ENCODE measurements at places on chromosomes 4 and X.

DNA sequence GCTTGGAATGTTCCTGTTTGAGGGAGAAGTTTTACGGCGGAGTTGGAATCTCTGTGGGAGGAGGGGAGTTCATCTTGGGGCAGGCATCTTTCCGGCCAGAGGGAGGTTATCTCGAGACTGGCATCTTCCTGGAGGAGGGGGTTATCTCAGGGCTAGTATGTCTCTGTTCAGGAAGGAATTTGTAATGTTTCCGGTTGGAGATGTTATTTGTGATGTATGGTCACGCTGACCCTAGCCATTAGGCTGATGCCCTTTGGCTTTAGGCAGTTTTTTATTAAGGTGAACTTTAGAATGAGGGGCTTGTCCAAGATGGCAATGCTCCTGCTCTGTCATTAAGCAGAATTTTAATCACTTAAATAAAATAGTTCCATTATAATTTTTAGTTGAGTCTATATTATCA is 449.7 kb downstream of the PCDH10 start:
- DNase-seq: no peak

- DNase-seq: no peak
These were observed 29.0 kb upstream of the BCLAF3 start for GRCh38 chrX:20019672-20020365.

DNA sequence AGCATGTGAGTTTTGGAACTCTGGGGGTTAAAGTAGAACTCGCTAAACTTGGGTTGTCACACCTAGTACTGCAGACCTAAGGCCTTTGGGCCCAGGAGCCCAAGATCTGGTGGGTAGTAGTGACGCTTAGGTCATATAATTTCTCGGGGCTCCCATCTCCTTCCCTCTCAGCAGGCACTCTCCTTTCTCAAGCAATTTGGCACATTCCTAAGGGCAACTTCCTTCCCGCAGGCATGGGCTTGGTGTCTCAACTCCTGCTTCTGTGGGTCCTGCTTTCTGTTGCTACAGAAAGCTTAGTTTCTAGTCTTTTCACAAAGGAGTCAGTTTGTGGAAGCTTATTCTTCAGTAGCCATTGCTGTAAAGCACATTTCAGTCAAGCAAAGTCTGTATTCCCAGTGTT is 10.4 kb upstream of the EDA start:
- DNase-seq: no peak

GRCh38 chr4:76279462-76279861 is 27.1 kb upstream of the STBD1 start:
- DNase-seq: no peak

GRCh38 chrX:30795981-30796958 is 92.8 kb downstream of the TAB3 start:
- DNase-seq: no peak

DNA sequence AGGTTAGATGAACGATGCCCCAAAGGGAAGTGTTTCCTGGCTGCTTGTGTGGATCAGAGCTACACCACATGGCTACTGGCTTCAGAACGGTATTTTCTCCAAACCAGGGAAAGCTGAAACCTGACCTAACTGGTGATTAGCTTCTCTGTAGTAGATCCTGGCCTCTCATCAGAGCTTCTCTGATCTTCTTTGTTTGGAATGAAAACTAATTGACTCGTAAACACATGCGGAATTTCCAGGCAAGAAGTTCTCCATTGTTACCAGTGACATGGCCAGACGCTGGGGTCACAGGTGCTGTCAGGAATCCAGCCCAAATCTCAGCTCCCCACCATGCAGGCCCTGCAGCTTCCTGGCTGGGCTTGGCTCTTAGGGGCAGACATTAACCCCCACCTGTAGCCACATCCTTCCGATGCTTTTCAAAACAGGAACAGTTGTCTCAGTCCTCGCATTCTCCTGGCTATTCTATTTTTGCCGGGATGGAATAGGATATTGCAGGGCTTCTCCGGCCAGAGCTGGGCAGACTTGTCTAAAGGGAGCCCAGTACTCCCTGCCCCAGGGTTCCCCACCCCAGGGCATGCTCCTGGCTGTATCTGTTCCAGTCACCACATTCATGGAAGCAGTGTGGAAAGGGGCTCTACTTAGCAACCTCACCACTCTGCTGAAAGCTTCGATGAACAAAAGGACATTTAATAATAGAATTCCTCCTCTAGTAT is 305.4 kb upstream of the F9 start:
- DNase-seq: no peak

GRCh38 chr4:145565328-145565727 is 53.9 kb upstream of the MMAA start:
- no peak for DNase-seq

- DNase-seq: no peak
These were observed 12.8 kb upstream of the SLITRK4 start for GRCh38 chrX:143648705-143649104.

DNA sequence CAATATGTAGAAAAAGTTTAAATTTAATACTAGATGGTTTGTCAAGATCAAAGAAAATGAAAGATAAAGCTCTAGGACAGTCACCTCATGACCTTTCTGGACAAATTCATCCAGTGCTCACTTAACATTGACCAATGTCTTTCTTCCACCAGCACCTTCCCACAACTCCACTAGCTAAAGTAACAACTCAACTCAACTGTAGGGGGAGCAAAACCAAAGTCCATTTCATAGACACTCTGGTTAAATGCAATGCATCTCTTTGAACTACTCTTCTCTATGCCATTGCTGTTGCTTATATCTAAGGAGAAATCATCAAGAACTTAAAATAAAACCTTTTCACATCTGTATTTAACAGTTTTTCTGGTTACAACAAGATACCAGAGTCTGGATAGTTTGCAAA is 25.1 kb downstream of the UGT2B4 start:
- no peak for DNase-seq

DNA sequence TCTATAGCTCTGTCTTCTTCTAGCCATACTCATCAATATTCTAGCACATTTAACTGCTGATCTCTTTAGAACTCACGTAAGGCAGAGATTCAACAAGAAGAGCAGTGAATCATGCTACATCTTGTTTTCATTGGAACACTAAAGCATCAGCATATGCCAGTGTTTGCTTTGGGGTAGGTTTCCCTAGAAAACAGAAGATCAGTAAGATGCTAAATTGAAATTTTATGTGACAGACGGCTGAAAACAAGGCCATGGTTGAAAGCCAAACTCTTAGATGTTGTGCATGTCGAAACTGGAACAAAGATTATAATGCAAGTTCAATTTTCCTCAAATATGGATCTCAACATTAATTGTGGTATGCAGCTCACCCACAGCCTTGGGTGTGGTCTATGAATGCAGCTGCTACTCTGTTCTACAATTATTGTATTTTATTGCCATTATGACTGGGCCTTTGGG is 107.6 kb downstream of the PDLIM5 start:
- DNase-seq: peak; percentile 71

DNA sequence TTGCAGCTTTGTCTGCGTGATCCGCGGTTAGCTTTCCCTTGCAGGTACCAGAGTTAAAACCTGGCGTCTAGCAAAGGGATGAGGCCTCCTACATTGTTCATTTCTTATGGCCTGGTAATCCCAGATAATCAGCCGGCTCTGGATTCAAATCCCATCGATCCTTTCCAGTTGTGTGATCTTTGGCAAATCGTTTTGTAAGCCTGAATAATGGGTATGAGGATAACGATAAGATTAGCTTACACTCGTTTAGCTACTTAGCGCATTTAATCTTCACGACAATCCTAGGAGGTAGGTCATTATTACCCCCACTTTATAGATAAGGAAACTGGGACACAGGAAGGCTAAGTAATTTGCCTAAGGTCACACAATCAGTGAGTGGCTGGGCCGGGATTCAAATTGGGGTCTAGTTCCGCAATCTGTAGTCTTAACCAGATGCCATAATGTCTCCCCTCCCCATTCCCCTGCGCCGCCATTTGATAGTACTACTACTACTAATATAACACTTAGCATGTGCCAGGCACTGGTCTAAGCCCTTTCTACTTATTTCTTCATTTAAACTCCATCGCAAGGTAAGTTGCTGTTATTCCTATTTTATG is 1.7 kb upstream of the UBA1 start:
- no peak for DNase-seq

DNA sequence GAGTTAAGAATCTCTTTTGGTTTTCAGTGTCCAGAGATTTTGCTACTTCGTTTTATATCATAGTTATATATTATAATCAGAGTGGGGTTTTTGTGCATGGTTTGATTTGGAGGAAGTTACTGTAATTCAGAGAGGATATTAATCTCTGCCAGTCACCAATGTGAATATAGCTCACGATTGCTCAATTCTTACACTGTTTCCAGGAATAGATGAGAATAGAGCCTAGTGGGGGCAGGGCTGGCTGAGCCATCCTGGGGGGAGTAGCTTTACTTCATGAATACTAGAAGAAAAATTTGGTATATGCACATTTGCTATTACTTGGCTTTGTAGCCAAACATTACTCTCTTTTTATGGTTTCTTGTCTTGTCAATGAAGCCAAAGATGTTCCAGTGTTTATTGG is 60.9 kb upstream of the TRPC3 start:
- peak; percentile 82 for DNase-seq

DNA sequence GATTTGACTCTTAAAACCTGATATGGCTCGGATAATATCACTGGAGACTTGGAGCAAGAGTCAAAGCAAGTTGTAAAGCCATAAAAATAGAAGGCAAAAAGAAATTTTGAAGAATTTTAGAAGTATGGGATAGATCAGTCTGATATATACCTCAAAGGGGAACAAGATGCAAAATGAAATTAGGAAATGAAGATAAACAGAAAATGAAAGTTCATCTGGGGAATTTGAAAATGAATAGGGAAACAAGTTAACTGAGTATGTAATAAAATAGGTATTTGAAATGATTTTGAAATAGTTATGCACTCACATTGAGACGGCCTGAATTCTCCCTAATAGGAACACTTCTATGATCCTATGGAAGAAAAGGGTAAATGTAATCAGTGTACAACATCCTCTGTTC is 5.7 kb downstream of the CYP2U1 start:
- no peak for DNase-seq

- no peak for DNase-seq
These were observed 18.3 kb upstream of the HERC3 start for GRCh38 chr4:88573995-88574394.

DNA sequence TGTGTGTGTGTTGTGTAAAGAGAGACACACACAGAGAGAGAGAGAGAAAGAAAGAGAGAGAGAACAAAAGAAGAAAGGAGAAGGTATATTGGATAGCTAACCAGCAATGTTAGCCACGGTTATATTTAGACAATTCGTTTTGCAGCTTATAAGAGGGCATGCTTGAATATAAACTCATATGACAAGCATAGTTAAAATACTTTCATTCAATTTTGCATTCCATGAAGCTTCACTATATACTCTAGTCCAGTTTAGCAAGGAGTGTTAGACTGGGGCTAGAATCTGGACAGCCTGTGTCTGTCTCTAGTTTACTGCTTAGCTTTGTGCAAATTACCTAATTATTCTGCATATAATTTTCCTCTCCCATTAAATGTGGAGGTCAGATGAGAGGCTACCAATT is 525.9 kb upstream of the ZFP42 start:
- DNase-seq: no peak

DNA sequence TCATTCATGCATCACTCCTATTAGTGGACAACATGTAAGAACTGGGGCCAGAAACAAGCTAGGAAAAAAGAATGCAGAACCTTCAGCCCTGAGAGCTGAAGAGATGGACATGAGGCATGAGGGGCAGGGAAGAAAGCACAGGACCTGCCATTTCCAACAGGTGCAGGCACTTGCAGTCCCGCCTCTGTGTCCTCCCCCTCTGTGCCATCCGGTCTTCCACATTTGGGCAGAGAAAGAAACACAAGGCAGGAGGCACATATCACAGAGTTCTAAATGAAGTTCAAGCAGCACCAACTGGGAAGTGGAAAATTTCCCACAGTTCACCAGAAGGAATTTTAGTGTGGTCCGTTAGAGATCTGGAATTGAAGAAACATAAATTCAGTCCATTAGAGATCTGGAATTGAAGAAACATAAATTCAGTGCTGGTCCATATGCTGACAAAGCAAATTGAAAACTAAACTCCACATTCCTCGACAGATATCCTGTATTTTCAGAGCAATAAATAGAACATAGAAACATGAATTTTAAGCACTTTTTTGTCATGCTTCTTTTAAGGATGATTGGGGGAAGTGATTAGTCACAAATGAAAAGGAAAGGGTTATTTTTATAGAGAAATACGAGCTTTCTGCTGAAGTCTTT is 57.2 kb upstream of the DAPP1 start:
- no peak for DNase-seq

DNA sequence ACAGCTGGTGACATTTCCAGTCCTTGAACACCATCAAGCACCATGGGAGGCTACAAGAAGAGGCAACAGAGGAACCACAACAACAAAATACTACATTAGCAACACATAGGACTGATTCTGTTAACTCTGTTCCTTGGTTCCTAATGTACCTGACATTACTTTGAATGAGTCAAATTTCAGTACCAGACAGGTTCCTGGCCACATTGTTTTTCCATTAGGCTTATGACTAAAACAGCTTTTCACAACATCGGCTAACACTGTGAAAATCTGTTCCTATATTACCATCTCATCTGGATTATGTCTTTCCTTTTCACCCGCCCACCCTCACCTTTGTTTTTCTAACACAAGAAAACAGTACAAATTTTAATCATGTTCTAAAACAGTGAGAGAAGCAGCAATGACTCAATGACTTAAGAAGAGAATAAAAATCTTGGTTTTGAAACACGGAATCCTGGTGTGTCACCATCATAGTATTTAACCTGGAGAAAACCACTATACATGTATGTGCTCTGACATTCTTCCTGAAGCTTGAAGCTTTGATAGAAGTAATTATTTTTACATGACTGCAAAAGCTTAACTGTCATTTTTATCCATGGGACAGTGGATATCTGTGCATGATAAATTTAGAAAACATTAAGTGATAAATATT is 143.9 kb downstream of the SCFD2 start:
- peak; percentile 23 for DNase-seq

DNA sequence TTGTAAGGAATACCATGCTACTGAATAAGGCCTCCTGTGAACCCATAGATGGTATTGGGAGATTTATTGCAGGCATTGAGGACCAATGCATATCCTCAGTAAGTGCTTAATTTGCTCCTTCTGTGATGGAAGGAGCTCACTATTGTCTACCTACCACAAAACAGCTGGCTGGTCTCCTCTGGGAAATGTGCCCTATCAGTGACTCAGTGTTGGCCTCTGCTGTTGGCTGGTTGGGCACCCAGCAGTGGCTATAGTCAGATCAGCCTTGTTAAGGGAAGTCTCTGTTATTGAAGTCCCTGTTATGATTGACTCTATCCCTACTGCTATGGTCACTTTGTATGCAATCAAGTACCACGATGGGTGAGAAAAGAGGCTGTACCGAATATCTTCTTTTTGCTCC is 27.5 kb upstream of the OTUD4 start:
- DNase-seq: no peak

GRCh38 chr4:159337041-159337440 is 234.2 kb downstream of the RAPGEF2 start:
- no peak for DNase-seq

DNA sequence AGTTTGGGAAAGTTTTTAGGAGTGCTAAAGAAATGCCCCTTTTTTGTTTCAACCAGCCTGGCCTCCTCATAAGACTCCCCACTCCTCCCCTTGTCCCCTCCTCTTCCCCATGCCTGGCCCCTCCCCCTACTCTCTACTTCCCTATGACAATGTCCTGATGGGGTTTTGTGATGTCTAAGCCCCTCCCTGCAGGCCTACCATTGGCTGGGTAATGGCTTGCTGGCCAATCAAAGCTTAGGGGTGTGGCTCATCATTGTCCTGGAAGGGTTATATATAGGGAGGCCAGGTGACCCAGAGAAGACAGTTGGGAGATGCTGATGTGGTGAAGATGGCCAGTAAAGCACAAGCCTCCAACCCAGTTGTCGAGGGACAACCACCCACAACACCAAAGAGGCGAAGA is 48.2 kb upstream of the PASD1 start:
- no peak for DNase-seq

GRCh38 chr4:19831644-19832285 is 419.9 kb upstream of the SLIT2 start:
- peak; percentile 47 for DNase-seq

All from iris pigment epithelial cell (primary cell).